ENCODE measurements at places on chromosomes 11 and 22.

- DNase-seq: no peak
Observed at GRCh38 chr22:35076630-35077029, 10.7 kb downstream of the ISX start.

- DNase-seq: no peak
Observed at GRCh38 chr22:46551321-46551720, 13.9 kb upstream of the CELSR1 start.

DNA sequence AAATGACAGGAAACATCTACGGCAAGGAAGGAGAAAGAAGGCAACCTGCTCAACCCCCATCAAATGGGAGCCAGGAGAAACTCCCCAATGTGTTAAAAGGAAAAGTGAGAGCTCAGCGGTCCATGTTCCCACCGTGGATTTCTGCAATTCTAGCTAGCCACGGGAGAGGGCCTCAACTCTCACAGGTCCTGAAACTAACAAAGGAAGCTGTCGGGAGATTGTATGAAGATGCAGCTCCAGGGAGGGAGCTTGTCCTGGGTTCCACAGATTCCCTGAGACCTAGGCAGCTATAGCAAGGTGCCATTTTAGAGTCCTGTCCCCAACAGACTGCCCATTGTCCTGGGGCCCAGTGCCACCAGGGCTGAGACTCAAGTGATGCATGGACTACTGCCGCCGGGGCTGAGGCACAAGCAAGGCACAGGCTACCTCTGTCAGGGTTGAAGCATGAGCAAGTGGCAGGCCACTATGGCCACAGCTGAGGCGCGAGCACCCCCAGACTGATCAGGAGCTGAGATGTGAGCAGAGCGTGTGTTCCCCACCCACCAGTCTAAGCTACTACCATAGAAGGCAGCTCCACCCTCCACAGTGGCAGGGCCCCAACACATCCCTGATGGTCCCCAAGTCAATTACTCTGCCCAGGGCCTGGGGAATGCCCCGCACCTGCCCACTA lies 31.3 kb downstream of the RSF1 start:
- no peak for DNase-seq

DNA sequence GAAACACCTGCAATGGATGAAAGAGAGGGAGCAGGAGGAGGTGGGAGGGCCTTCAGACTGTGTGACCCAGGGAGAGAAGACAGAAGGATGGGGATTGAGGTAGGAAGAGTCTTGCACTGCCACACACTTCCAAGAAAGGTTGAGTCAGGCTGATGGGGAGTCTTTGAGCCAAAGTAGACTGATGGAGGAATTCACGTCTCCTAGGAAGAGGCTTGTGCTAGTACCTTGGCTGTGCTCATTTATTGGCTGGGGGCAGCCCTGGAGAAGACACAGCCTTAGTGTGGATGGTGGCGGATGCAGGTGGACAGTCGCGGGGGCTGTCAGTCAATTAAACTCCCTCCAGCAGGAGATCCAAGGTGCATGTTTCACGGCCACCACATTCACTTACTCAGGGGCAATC lies 16.2 kb upstream of the ACCSL start:
- DNase-seq: no peak

- DNase-seq: no peak
Observed at GRCh38 chr11:42422090-42422489, 889.7 kb upstream of the API5 start.

DNA sequence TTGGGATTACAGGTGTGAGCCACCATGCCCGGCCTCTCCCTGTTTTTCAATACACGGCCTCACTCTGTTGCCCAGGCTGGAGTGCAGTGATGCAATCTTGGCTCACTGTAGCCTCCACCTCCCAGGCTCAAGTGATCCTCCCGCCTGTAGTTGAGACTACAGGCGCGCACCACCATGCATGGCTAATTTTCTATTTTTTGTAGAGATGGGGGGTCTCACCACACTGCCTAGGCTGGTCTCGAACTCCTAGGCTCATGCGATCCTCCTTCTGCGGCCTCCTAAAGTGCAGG lies 11.5 kb downstream of the GATD1 start:
- DNase-seq: no peak

- DNase-seq: no peak
Observed at GRCh38 chr11:29208117-29208516, 808.7 kb downstream of the KCNA4 start.

DNA sequence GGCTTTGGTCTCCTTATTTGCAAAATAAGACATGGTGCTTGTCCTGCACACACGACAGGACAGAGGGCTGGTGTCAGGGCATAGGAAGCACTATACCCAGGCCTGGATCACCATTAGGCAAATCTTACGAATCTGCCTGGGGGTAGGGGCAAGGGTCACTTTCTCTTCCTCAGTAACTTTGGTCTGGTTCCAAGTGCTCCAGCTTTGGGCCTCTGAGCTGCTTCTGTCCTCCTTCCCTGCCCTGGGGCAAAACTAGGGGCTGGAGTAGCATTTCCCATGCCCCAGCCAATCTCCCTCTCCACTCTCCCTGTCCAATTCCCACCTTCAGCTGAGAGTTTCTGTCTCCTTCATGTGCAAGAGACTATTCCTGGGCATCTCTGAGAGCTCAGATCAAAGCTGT lies 123.7 kb upstream of the NECTIN1 start:
- DNase-seq: no peak

DNA sequence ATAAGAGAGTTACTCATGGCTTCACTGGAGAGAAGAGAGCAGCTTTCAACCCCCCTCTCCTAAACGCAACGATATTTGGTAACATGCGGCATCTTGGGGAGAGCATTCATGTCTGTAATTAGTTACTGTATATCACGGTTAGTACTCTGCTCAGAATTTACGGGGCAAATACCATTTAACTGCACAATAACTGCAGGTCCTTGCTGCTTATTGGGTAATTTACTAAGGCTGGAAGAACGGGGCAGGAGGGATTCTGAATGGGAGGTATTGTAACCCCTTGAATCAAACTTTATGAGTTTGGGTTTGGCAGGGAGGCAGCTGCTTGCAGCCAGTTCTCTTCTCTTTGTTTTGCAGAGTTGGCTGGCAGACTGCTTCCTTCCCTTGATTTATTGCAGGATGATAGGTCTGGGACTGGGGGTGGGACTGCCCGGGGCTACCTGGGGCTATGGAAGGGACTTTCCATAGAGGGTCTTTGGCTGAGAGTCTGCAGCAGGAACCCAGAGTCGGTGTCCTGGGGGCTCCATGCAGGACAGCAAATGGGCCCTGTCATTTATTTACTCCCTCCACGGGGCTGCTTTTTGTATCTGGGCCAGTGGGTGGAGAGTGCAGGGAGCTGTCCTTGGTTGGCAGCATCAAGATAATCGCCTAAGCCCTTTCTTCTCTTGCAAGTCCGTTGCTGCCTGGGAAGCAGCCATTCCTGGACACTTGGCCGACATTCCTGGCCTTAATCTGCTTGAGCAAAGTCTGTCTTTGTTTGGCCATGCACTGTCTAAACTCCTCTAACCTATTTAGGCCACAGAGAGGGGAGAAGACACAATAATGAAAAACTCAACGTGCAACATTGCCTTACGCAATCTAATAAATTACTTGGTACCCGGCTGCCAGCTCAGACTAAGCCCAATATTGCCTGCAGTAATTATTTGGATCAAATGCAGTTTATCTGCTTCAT lies 188.9 kb downstream of the ST3GAL4 start:
- DNase-seq: no peak

DNA sequence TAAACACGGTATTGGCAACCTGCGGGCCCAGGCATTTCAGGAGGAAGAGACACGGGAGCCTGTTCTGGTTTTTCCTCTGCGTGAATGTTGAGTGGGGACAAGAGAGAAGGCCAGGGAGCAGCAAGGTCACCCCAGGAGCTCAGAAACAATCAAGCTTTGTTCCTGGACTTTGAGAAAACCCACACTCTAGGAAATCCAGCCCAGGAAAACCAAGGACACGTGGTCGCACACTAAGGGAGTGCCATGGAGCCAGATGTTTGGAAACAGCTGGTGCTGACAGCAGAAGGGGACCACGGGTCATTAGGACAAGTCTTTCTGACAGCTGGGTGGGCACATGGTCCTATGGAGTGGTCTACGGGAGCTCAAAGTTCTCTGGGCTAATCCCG lies 44.1 kb downstream of the MYH9 start:
- DNase-seq: no peak
